ENCODE measurements at places on chromosomes 5 and 9.

DNA sequence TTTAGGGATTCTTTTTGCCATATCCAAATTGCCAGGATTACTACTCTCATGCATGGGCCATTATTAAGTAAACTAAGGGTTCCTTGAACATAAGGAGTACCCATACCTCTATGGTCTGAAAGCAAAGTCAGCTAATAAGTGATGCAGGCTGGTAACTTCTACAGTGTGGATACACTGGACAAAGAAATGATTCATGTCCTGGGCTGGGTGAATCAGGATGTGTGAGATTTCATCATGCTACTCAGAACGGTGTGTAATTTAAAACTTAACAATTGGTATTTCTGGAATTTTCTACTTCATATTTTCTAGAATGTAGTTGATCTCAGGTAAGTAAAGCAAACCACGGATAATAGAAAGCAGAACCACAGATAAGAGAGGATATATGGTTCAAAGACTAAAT lies 428.8 kb downstream of the CHSY3 start:
- no peak for DNase-seq

- DNase-seq = no peak
Observed at GRCh38 chr5:75465480-75465879, 45.9 kb downstream of the CERT1 start.

GRCh38 chr5:7078901-7079300 lies 317.0 kb upstream of the ADCY2 start:
- peak; percentile 57 for DNase-seq

DNA sequence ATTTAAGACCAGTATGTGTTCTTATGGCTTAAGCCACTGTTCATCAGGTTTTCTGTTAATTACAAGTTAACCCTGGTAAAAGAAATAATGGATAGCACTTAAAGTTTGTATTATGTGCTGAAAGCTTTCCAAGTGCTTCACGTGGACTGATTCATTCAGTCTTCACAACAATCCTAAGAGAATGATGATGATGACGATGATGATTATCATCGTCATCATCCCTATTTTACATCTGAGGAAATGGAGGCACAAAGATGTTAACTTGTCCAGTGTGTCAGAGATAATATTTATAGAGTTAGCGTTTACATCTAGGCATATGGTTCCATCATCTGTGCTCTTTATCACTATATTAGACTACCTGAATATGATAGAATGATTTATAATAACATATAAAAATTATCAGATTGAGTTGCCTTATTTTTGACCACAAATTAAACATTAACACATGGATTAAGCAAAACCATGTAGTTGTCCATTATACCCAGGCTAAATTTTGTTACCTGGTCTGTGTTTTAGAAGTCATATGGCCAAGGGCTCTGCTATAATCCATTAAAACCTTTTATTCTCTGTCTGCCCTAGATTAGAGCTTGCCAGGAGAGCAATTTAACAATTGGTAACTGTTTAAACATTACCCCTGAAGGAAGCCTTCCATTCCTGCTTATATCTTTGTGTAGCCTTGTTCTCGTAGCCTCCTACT lies 102.3 kb upstream of the MAP3K1 start:
- peak; percentile 45 for DNase-seq

DNA sequence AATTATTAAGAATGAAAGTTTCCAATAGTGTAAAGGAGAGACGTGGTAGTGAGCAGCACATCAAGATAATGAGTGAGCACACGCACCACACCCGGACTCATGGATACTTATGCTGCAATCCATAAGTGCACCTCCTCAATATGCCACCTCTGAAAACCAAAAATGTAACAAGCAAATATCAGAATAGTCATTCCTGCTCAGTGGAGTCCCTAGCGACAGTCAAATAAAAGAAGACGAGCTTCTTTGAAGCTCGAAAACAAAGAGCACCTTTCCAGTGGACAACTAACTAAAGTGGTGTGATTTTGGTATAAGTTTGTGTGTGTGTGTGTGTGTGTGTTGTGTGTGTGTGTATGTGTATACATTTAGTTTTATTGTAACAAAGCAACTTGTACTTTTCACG lies 241.3 kb downstream of the DEPDC1B start:
- no peak for DNase-seq

GRCh38 chr5:75522025-75522424 lies 10.3 kb downstream of the POLK start:
- no peak for DNase-seq

DNA sequence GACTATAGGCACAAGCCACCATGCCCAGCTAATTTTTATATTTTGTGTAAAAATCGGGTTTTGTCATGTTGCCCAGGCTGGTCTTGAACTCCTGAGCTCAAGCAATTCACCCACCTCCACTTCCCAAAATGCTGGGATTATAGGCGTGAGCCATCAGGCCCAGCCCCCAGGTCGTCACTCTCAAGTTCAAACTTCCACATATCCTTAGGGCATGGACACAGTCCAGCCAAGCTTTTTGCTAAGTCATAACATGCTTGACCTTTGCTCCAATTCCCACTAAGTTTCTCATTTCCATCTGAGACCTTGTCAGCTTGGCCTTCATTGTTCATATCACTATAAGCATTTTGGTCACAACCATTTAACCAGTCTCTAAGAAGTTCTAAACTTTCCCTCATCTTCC lies 43.9 kb upstream of the ARAP3 start:
- no peak for DNase-seq

GRCh38 chr5:68027519-68027918 lies 188.0 kb upstream of the PIK3R1 start:
- peak; percentile 22 for DNase-seq

GRCh38 chr9:100492952-100493351 lies 20.0 kb downstream of the TMEFF1 start:
- DNase-seq = no peak

Data from HT-29 (cell line).